ENCODE measurements at places on chromosomes 3 and 15.

DNA sequence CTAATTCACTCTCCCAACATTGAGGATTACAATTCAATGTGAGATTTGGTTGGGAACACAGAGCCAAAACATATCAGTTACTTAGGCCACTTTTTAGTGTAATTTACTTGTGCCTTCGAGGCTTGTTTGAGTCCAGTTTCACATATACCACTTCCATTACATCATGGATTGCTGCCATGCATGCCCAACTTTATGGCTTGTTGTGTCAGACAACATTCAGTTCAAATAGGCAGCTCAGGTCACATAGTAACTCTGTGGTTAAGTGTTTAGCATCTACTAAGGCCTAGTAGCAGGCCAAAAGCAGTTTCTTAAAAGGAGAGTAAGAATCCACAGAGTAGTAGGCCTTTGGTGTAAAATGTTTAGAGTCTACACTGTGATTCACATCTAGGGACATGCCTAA is 164.3 kb upstream of the GMNC start:
- DNase-seq = no peak

DNA sequence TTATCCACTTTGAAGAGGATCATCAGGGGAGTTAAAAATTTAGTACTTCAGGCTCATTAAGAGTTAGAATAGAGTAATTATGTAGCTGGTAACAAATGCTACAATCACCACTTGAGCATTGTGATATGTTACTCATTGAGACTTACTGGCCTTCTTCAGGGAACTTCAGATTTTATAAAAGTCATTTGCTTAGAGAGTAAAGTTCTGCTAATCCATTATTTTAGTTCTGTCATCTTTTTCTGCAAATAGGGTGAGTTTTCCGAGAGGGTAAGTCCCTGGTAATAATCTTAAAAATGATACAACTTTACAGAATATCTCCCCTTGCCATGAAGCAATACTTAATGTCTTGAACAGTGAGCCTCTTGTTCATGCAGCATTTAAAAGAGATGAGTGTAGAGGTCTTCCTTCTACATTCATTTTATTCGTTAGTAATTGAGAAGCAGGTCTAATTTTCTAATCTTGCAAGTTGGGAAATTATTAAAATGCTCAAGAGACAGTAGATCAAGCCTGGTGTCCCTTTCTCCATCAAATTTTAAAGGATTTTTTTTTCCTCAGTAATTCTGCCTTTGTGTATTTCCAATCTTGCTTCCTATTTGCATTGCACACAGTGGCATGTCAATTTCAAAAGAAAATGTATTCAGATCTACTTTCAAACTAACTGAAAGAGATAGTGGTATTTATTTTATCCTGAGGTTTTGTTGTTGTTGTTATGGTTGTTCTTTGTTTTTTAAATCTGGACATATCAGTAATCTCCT is 52.6 kb downstream of the MBNL1 start:
- no peak for DNase-seq

GRCh38 chr3:159077860-159078259 is 276.0 kb downstream of the MFSD1 start:
- DNase-seq = no peak

GRCh38 chr3:177652556-177653291 is 455.4 kb upstream of the TBL1XR1 start:
- no peak for DNase-seq

DNA sequence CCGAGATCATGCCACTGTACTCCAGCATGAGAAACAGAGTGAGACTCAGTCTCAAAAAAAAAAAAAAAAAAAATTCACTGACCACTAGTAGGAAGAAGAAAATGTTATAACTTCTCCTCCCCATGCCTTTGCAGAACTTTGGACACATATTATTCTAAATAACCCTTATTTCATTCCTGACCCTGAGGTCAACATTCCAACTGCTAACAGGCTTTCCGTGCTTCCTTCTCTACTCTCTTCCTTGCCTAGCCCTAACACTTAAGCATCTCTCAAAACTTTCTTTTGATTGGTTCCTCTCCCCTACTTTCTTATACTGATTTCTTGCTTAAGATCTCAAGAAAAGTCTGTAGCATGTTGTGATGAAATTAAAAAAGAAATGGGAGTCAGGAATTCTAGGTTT is 146.8 kb downstream of the MEX3B start:
- DNase-seq = no peak

DNA sequence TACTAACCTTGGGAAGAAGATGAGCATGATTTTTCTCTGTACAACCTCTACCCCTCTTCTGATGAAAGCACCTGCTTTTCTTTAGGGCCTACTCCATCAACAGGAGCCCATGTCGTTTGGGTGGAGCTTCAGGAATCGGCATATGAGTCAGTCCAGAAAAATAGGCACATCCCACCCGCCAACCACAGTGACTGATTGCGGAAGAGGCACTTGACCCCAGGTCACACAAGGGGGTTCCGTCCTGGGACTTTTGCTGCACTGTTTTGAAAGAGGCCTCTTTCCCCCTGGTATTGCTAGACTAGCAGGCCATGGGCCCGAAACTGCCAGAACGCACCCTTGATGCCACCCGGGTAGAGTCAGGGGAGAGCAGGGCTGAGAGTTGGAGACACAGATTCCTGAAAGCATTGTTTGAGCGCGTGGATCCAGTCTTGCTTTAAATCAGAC is 19.3 kb upstream of the NRROS start:
- no peak for DNase-seq

DNA sequence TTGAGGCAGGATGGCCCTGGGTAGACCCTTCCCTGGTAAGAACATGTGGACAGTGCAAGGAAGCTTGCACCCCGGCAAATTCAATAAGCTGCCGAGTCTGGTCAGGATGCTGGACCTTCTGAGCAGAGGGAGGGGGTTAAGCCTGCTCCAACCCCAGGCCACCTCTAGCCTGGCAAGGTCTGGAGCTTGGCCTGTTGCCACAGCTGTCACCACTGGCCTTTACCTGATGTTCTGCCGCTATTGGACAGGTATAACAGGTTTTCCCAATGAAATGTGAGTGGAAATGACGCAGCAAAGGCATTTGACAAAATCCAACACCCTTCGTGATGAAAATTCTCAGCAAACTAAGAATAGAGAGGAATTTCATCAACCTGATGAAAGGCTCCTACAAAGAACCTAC is 699 bp upstream of the MESP1 start:
- no peak for DNase-seq

GRCh38 chr15:50261981-50262380 is 3.5 kb downstream of the HDC start:
- no peak for DNase-seq

DNA sequence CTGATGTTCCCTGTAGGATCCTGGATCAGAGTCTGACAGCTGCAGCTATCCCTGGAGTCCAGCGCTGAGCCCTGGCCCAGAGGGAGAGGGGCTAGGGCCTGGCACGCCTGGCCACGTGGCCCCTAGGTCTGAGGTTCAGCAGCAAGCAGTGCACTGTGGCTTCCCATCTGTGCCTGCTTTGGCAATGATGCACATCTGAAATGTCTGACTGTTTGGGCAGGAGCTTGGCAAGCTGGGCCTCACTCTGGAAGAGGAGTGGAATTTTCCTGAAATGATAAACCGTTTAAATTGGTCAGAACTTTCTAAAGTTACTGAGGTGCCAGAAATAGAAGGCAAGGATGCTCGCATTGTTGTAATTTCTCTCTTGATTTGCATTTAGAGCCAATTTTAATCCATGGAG is 48.8 kb upstream of the MRPS22 start:
- no peak for DNase-seq

DNA sequence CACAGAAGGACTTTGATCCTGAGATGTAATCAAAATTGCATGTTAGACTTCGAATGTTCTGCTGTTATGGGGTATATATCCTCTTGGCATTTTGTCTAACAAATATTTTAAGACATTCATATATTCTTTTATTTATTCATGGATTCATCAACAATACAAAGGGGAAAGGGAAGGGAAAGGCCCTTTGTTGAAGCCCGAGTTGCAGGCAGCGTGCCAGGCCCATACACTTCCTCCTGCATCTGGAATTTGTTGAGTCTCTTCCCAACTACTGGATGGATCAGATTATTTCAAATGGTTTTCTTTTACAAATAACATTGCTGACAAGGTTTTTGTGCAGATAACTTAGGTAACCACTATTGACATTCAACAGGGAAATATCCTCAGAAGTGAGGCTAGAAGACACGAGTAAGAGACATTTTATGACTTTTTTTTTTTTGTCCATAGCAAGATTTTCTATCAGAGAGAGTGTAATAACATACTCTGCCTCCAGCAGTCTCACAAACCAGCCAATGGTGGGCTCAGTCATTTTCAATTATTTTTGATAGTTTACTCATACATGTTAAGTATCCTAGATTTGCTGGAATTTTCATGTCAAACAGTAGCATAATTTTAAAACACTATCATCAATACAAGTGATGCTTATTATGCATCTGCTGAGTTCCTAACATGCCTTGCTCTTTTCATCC is 94.3 kb downstream of the RPL39L start:
- DNase-seq = no peak

- DNase-seq = no peak
Measured at GRCh38 chr3:29385046-29385830, 104.4 kb downstream of the RBMS3 start.

DNA sequence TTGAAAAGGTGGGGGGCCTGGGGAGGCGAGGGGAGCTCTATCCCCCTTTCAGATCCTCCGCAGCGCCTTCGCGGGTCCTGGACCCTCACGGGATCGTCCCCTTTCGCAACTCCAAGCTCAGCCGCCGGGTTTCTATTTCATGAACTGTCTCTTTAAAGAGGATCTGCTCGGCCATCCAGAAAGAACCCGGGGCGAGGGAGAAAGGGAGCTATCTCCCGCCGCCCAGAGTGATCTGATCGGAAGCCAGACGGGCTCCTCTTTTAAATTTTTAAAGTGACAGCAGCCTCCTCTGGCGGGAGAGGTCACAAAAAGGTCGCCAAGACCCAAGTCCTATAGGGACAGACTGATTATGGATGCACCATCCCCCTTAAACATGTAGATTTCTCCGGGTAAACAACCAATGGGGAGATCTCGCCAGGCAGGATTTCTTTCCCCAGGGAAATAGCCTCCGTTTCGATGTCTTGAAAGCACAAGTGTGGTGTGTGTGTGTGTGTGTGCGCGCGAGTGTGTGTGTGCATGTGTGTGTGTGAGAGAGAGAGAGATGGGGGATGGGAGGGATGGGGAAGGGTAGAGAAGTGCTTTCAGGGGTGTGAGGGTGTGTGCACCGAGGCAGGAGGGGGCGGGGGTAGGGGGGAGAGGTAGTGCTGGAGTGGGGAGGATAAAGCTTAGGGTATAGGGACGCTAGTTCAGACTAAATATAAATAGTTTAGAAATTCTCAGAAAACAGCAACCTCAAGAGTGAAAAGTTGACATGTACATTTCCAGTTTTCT is 516.1 kb downstream of the MECOM start:
- DNase-seq = no peak

GRCh38 chr15:71758711-71759110 is 51.6 kb upstream of the NR2E3 start:
- no peak for DNase-seq

DNA sequence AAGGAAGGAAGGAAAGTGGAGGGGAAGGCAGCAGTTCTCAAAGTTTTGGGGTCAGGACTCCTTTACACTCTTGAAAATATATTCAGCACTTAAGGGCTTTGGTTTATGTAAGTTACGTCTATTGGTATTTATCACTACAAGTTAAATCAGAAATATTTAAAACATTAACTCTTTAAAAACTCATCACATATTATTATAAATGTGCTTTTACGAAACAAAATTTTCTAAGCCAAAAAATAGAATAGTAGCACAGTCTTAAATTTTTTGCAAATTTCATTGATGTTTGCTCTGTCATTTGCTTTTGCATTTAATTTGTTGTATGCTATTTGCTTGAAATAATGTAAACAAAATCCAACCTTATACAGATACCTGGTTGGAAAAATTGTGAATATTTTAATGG is 7.5 kb downstream of the UBE2Q2 start:
- DNase-seq = no peak

DNA sequence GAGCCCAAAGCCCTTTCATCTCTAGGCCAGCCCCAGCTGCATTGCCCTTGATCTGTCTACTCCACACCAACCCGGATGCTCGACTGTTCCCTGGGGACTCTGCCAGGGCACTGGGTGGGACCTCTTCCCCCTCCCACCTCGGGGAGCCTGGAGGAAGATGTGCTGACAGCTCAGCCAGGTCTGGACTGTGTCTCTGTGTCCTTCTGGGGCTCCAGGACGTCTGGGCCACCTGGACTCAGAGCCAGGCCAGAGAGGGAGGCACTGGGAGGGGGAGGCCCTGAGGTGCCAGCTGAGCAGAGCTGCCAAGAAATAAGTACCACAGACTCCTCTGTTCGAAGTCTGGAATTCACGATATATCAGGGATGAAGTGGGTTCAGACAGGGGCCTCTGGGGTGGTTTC is 5.8 kb upstream of the HCN4 start:
- DNase-seq = no peak

DNA sequence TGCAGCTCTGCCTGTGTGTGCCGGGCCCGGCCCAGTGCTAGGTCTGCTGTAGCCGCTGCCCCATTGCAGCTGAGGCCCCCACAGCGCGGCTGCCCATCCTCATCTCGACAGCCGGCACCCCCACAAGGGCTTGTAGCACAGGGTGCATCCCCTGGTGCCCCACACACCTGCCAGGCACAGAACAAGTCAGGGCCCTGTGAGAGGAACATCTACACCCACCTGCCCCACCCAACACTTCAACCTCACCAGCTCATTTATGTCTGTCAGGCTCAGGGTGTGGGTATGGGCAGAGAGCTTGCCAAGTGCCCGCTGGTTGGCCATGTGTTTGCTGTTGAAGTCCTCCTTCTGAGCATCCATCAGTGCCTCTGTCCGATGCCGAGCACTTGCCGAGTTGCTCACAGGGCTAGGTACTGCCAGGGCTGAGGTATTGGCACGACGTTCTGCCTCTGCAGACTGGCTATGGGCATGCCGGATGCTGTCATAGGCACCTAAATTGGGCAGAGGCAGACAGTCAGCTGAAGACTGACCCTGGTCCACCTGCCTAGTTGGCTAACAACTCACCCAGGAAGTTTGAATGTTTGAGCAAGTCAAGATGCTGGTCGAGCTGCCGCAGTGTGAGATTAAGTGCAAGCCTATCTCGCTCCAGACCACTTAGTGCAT is 2.4 kb upstream of the USP19 start:
- no peak for DNase-seq

GRCh38 chr3:123420416-123420968 is 28.4 kb downstream of the ADCY5 start:
- no peak for DNase-seq

GRCh38 chr15:72844067-72844466 is 60.5 kb upstream of the ADPGK start:
- no peak for DNase-seq

DNA sequence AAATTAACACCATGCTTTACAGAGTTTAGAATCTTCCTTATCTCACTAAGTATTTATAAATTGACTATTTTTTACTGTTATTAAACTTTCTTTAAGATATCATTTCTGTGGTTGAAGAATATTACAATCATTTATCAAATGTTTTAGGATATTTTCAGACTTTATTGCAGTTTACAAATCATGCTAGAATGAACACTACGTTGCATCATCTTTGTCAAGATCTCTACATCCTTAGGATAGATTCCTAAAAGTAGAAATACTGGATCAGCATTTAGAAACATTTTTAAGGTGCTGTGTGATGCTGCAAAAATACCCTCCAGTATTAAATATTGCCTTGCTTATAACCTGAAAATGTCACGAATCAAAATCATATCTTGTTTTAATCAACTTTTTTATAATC is 2.5 kb upstream of the PLD1 start:
- DNase-seq = no peak

Data from GM12892 (cell line).